Retina (tissue), 1 donor: ENCODE measurements at places on chromosomes 4 and X.

GRCh38 chrX:130789793-130790192 is 113.2 kb downstream of the ENOX2 start:
- DNase-seq: no peak

GRCh38 chr4:168859888-168860694 is 150.0 kb downstream of the CBR4 start:
- peak; percentile 35 for DNase-seq

DNA sequence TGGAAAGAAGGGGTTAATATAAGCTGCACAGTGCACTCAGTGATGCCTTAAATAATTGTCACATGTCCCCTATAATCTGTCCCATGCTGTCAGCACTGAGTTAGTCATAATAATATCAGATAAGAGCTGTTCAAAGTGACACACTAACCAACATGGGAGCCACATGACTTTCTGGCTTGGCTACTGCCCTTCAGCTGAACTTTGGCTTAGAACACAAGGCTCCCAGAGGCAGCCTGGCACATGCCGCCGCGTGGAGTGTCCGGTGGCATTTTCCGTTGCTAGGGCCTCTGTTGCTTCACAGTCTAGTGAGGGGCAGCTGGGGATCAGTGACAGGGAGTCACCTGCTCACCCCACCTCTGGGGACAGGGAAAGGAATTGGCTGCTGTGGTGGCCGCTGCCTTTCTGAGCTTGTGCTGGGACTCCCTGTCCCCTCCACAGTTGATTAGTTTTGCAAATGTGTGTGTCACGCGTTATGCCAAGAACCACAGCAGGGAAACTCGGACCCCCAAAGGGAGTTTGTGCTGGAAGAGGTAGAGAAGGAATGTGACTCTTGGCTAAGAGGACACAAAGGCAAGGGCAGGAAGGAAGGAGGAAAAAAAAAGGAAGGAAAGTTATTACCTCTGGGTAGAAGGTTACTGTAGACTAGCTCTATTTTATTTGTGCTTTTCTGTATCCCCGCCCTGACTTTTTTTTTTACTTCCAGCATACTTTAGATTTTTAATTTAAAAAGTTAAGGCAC is 41.1 kb upstream of the PPARGC1A start:
- DNase-seq: peak; percentile 68

GRCh38 chr4:1047976-1048772 is 36.7 kb downstream of the FGFRL1 start:
- DNase-seq: peak; percentile 9

GRCh38 chr4:155007660-155008176 is 200.7 kb upstream of the NPY2R start:
- DNase-seq: no peak

GRCh38 chr4:159070742-159071141 is 32.1 kb upstream of the RAPGEF2 start:
- DNase-seq: peak; percentile 25

DNA sequence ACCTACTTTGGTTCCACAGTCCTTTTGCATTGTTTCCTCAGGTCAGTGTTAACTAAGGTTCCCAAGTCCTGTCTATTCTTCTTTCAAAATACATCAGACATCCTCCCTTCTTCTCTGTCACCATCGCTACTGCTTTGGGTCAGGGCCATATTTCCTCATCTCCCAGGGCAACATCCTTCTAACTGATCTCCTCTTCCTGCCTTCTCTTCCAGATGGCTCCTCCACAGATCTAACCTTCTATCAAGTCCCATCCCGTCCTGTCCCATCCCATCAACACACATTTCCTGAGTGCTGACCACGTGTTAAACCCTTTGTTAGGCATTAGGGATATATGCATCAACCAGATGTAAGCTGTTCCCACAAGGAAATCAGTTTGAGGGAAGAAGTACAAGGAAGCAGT is 25.9 kb downstream of the PLAC1 start:
- DNase-seq: no peak

DNA sequence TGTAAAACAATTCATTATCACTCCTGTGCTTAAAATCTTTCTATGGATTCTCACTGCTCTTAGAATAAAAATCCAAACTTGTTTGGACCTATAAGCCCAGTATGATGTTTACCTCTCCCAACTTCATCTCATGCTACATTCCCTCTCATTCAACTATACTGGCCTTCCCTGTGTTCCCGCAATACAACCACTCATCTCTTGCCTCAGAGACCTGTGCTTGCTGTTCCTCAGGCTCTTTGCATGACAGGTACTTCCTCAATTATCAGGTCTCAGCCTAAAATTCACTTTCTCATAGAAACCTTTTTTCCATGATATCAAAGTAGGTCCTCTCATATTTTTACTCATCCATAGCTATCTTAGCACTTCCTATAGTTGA is 71.7 kb downstream of the ENOX2 start:
- DNase-seq: no peak

- DNase-seq: no peak
Observed at GRCh38 chrX:69065451-69065850, 99.8 kb downstream of the PJA1 start.

- no peak for DNase-seq
Observed at GRCh38 chr4:40575846-40576245, 53.8 kb downstream of the RBM47 start.

- no peak for DNase-seq
Observed at GRCh38 chr4:40939856-40940255, 190.1 kb downstream of the NSUN7 start.

GRCh38 chr4:39814403-39815185 is 116.7 kb downstream of the UBE2K start:
- DNase-seq: no peak

- peak; percentile 77 for DNase-seq
Observed at GRCh38 chr4:152936446-152937335, 568 bp downstream of the FHDC1 start.

- DNase-seq: no peak
Observed at GRCh38 chr4:151322570-151322969, 2.8 kb downstream of the SH3D19 start.

GRCh38 chr4:117429506-117429905 is 344.1 kb upstream of the TRAM1L1 start:
- DNase-seq: no peak

- no peak for DNase-seq
Observed at GRCh38 chr4:56654238-56654632, 26.9 kb downstream of the HOPX start.

- peak; percentile 18 for DNase-seq
Observed at GRCh38 chr4:67393699-67394281, 151.5 kb downstream of the CENPC start.

DNA sequence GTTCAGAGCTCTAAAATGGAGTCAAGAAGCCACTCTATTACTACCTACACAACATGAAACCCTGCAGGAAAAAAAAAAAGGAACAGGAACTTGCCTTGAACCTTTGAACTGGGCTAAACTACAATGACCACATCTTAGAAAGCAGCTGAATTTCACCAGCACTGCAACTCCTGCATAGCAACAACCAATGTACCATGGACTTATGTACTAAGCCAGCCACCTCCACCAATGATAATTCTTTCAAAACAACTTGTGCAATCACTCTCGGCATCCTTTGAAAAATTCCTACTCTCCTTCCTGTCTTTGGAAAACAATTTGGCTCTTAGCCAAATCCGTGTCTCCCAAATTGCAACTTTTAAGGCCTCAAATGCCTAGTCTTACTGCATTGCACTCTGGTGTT is 26.8 kb upstream of the FMR1 start:
- DNase-seq: no peak

DNA sequence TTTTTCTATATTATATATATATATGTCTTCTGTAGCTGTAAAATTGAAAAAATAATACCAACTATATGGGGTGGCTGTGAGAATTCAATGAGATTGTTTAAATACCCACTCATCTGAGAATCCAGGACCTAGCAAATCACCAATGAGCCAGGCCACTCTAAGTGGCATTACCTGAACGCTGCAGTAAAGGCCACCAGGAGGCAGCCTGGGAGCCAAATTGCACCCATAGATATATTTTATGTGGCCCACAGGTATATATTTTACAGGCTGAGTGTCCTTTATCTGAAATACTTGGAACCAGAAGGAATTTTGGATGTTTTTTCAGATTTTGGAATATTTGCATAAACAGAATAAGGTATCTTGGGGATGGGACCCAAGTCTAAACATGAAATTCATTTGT is 58.2 kb upstream of the C4orf50 start:
- DNase-seq: no peak

DNA sequence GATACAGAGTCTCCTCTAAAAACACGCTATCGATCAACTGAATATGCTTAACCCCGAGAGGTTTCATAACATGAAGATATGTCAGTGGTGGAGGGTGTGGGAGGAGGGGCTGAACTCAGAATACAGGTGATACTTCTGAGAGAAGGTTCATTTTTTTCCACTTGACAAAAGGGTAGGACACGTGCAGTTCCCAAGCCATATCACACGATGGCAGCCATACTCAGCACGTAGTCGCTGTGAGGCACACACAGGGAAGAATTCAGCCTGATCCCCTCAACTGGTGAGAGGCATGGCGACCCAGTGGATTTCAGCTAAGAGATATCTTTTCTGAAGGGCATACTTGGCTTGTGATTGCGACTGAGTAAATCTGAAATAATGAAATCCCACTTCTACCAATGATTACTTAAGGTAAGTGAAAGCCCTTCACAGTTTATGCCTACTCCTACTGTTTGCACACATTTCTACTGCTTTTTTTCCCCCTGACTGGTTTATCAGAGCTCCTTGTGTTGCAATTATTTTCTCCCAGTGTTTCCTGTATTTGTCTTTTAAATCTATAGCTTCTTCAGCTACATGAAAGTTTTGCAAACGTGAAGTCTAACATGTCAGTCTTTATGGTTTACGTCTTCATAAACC is 133.1 kb downstream of the CORIN start:
- DNase-seq: peak; percentile 28
